Karpas-422 (cell line): ENCODE measurements at places on chromosomes 3 and 15.

GRCh38 chr3:187315872-187316271 lies 24.3 kb upstream of the MASP1 start:
- no peak for DNase-seq

DNA sequence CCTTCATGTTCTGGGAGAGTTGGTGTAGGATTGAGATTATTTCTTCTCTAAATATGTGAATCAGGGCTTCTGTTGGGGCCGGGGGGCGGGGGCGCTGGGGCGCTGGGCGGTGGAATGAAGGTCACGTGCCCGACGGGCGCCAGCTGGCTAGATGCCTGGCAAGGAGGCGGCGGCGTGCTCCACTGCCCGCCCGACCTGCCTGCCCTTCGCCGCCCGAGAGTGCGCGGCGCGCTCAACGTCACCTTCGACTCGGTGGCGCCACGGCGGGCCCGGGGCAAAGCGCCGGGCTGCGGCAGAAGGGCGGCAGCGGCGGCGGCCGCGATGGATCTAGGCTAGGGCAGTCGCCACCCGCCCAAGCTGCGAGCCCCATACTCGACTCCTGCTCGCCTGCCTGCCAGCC lies 47.0 kb upstream of the LHFPL4 start:
- no peak for DNase-seq

- peak; percentile 77 for DNase-seq
Measured at GRCh38 chr15:45573961-45574629, 13.1 kb upstream of the BLOC1S6 start.

DNA sequence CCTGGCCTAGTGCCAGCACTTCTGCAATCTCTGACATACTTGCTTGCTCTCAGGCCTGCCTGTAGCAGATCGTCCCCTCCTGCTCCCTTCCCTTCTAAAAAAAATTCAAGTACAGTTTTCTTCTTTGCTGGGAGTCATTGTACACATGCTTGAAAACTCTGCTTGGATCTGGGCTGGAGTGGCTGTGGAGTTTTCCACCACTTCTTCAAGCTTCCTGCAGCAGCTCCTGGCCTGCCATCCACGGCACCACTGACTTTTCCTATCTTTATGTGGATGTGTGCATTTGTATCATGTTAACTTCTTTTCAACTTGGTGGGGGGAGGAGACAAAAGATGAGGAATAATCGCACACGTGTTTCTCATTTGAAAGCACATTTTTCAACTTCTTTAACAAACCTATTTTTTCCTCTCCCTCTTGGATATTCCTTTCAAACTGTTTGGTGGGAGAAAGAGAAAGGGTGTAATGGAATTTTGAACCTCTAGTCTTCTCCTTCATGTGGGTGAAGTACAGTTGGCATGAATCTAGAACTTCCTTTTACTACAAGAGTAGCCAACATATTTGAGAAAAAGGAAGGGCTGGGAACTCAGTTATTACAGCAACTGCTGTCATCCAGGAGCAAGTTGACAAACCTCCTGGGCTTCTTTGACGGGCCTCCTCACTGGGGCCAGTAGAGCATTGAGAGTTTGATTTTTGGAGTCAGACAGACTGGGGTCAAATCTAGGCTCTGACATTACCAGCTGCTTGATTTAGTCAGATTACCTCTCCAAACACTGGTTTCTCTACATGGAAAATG lies 61.2 kb upstream of the LRTM1 start:
- DNase-seq, result peak; percentile 33

- DNase-seq, result no peak
Measured at GRCh38 chr3:51198477-51198876, 186.6 kb upstream of the MANF start.

DNA sequence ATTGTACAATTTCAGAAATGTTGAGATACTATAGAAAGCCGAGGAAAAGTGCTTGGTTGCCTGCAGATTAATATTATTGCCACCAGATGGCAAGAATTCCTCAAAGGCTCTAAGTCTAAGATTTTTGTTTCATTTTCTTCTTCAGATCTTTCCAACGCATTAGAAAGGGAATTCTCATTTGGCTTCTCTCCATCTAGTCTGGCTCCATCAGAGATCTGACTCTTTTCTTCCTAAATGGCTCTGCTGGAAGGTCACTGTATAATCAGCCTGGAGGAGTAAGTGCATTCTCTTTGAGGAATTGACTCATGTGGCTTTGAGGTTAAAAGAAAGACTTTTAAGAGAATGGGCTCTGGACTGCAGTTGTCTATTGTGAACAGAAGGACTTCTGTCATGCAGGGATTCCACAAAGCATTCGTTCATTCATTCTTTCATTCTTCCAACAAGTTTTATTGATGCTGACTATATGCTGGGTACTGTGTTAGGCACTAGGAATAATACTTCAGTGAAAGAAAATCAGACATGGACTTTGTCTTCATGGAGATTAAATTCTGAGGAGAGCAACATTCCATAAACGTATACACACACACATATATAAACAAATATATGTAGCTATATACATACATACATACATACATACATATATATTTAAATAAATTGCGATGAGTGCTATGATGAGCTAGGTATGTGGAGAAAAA lies 55.3 kb downstream of the SLC28A2 start:
- DNase-seq, result peak; percentile 52

DNA sequence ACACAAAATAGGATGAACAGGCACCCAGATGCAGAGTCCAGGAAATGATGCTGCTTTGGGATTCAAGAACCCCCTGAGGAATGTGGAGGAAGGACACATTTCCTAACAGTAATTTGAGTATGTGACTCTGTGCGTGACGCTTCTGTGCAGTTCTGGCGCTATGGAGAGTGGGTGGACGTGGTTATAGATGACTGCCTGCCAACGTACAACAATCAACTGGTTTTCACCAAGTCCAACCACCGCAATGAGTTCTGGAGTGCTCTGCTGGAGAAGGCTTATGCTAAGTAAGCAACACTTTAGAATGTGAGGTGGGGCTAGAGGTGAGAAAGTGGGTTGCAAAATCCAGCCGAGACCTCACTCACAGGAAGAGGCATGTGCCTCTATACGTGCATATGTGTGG lies 28.3 kb downstream of the CAPN3 start:
- no peak for DNase-seq

DNA sequence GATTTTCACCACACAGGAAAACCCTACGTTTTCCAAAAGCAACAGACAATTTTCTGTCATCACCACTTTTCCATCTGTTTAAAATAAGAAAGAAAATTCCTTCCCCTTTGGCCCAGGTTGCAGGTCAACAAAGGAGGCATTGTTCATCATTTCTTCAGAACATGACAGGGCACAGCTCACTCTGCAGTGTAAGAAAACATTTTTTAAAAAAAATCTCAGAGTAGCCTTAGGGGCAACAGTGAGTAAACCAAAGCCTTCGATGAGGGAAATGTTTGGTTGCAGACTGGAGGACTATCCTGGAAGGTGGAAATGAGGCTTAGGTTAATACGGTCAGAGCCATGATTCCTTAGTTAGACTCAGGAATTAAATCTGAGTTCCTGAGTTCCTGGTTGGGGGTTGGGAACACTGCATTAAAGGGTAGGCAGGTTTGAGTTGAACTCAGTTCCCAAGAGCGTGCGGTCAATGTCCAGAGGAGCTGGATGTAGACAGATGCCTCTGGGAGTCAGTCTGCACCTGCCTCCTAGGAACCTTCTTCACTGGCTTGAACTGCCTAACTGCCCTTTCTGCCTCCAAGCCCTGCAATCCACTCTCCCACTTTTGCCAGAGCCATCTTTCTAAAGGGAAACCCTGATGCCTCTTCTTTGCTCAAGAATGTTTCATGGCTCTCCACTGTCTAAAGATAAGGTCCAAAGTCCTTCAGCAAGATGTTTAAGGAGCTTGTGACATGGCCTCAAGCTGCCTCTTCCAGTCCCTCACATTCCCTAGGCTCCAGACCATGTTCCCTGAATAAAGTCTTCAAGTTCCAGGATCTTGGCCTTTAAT lies 3.3 kb upstream of the HES1 start:
- DNase-seq, result no peak

GRCh38 chr3:65894679-65895453 lies 143.9 kb downstream of the MAGI1 start:
- DNase-seq, result no peak

DNA sequence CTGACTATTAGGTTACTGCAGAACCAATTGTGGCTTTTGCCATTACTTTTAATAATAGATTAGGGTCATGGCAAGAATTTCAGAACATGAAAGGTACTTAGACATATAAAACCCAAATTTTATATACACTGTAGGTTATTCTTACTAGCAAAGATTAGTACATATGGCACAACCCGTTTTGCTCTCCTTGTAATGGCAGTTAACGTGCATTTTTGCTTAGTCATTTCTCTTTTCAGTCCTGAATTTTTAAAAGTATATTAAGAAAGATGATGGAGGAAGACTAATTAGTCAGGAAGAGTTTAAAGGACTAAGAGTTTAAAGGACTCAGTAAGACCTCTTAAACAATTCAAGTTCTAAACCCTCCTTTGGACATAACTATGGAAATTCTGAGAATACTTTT lies 114.0 kb downstream of the PEAK1 start:
- no peak for DNase-seq

GRCh38 chr3:51391566-51392354 lies 675 bp downstream of the RBM15B start:
- peak; percentile 80 for DNase-seq

- no peak for DNase-seq
Measured at GRCh38 chr3:106033654-106034053, 164.8 kb upstream of the CBLB start.

DNA sequence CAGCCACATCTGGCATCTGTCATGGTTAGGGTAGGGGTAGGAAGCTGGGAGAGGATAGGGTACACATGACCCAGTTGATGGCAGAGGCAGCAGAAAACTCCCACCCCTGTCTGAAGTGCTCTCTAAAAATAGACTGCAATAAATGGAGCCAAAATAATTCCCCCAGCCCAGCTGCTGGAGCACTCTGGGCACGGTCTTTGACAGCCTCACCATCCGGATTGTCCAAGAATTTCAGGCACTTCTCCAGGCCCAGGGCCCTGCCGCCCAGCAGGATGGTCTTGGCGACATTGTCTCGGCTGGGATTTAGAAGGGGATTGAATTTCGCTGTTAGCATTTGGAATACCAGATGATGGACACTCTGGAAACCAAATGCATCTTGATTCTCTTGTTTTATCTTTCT lies 103.7 kb downstream of the IQSEC1 start:
- no peak for DNase-seq

DNA sequence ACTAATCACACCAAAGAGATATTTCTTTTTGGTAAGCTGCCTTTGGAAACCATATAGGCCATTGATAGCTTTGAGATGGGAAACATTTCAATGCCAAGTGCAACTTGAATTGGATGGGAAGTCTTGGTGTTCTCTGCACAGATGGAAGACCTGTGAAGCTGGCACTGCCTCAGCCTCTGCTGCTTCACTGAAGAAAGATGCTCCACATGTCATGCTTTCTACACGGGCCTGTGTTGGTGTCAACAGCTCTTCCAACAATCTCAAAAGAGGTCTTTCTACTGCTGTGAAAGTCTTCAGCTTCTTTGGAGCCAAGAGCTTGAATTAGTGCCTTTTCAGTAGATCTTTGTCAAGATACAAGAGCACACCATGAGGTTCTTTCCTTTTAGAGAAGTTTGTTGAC lies 169.0 kb downstream of the SPATA16 start:
- no peak for DNase-seq

GRCh38 chr3:157170861-157171260 lies 10.9 kb upstream of the CCNL1 start:
- DNase-seq, result peak; percentile 71

DNA sequence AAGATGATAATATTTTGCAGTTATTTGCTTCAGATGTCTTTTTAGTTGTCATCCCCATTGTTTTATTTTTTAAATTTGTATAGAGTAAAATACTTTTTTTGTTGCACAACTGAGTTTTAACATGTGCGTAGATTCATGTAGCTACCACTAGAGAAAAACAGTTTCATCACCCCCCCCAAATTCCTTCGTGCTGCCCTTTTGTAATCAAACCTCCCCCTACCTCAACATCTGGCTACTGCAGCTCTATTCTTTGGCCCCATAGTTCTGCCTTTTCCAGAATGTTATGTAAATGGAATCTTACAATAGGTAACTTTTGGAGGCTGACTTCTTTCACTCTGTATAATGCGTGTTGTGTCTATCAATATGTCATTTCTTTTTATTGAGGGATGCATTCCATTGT lies 232.0 kb upstream of the RASGRP1 start:
- no peak for DNase-seq

GRCh38 chr15:67064607-67065530 lies 533 bp upstream of the SMAD3 start:
- peak; percentile 77 for DNase-seq

DNA sequence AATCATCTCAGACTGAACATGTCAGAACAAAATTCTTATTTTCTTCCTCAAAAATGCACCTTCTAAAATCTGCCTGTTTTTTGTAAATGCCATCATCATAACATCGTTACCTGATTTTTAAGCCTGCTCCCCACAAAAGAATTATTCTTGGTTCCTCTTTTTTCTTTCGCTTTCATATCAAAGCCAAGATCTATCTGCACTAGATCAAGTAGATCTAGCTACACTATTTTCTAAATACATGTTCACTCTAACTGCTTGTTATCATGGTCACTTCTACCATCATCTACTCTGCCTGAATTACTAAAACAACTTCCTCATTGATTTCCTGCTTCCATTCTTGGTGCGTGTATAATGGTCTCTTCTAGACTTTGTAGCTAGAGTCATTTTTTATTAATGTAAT lies 217.7 kb downstream of the ARPP21 start:
- peak; percentile 56 for DNase-seq

DNA sequence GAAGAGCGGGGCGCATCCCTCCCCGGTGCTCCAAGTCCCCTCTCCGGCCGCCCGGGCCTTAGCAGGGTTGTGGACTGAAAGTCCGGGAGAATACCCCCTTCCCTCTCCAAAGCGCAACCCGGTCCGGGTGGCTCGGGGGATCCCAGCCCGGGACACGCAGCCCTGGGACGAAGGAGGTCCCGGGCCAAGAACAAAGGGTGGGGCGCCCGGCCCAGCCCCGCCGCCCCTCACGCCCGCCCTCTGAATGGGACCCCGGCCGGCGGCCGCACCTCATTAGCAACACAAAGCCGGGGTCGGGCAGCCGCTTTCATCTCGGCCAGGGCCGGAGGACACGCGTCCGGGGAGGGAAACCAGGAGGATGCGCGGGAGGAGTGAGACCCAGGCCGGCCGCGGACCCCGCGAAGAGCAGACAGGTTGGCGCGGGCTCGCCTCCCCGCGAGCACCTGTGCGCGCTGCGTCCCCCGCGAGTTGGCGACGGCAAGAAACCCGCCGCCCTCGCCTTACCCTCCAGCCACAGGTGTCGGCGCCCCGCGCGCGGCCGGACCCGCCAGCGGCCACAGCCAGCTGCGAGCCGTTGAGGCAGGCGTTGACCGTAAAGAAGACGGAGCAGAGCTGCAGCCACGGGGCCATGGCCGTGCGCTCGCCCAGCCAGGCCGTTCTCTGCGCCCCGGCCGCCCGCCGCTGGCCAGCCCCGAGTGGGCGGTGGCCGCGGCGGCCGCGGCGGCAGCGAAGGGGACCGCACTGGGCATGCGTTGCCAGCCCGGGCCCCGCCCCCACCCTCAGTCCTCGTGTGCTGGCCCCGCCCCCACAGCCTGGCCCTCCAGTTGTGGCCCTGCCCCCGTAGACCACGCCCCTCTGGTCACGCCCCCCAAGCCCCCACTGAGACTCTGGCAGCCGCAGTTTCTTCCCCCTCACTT lies at the start of gene IL17RD:
Gene IL17RD, minus strand, starts transcription at position 697 of the 917 bp plus-strand sequence. Its CDS starts 67 bp downstream, at position 630.
- peak; percentile 85 for DNase-seq

GRCh38 chr15:63046917-63047760 lies 4.6 kb downstream of the TPM1 start:
- DNase-seq, result no peak
